ENCODE measurements at places on chromosomes 2 and 18.

DNA sequence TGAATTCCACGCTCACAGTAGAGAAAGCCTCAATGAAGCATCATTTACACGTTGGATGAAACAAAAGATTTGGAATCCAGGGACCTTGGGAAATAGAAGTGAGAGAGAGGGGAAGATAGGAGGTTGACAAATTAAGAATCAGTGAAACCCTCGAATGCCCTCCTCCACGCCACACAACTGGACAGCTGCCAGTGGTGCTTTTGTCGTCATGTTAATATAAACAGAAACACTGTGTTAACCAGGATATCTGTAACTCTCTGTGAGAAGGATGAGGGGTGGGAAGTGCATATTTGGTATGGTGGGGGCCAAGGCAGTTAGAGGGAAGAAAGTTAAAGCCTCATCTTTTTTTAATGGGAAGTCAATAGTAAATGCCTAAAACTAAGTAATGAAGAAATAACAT, 108.7 kb downstream of the GFPT1 start:
- no peak for DNase-seq

GRCh38 chr2:7243276-7243675, 326.1 kb downstream of the RNF144A start:
- DNase-seq = no peak

DNA sequence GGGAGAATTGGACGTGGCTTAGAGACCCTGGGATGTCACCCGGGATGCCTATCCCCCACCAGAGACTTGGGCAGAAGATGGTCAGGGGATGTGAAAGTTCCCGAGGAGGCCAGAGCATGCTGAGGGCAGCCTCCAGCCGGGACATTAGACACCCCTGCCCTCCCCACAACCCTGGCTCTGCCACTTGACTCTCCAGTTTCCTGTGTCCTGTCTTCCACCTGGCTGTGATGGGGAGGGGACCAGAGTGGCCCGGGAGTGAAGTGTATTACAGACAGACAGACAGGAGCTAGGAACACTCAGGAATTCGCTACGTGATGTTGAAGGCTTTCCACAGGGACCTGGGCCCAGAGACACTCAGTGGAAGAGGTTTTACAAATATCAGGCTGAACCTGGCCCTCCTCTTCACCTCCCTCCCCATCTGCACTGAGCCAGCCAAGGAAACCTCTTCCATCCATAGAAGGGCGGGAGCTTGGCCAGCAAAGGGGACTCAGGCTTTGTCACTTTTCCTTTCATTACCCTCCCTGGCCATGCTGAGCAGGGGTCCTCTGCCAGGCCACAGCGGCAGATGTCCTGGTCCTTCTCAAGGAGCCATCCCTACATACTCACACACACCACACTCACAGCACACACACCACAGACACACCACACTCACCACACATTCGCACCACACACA, 60.7 kb downstream of the SDC1 start:
- no peak for DNase-seq

DNA sequence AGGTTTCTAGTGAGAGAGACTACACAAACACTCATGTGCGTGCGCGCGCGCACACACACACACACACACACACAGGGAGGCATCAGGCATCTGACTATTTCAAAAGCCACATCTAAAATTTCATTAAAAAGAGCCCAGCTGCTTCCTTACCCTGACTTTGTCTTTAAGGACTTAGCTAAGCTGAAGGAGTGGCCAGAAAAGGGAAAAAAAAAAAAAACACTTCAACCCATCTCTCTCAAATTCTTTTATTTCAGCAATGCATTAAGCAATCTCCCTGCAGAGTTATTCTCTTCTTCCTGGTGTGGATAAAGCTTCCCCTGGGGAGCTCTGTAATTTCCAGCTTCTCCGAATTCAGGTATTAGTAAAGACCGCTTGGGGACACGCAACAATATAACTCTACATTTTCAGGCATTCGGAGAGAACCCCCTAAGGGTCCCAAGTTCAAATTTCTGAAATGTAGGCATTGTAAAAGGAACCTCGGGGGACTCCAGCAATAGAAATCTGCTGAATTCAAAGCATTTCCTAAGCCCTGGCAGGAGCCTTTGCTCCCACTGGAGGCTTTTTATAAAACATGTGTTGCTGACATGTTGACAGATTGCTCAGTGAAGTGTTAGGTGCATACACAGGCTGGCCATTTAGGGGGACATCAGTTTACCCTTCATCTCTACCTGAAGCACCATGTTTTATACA, 67.0 kb downstream of the ZNF521 start:
- DNase-seq = no peak

DNA sequence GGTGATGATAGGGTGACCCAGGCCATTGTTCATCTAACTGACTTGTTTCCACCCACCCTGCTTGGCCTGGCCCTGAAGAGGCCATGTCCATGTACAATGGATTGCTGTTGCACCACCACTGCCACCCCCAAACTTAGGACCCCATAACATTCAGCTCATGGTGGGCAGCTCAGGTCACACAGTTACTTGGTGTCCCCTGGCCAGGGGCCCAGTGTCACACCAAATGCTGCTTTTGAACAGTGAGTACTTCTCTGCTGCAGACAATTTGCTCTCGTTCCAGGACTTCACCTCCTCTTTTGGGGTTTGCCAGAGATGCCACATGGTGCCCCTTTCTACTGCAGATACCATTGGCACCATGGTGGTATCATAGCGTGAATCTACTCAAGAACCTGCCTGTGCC, 11.7 kb downstream of the MAB21L4 start:
- DNase-seq = no peak

DNA sequence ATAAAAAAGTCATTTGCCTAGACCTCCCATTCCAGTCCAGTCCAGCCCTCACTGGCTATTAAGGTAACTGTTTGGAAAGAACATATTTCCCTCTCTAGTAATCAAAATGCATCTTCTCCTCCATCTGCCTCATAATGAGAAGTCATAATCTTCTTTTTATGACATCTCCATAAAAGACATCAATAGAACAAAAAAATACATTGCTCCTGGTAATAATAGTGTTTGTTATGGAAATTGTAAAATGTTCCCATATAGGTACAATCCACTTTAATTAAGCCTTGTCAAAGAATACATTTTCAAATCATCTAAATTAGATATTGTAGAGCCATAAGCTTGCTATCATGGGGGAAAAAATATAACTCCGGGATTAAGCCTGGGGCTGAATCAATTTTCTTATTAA, 461.6 kb downstream of the LRATD1 start:
- DNase-seq = no peak

DNA sequence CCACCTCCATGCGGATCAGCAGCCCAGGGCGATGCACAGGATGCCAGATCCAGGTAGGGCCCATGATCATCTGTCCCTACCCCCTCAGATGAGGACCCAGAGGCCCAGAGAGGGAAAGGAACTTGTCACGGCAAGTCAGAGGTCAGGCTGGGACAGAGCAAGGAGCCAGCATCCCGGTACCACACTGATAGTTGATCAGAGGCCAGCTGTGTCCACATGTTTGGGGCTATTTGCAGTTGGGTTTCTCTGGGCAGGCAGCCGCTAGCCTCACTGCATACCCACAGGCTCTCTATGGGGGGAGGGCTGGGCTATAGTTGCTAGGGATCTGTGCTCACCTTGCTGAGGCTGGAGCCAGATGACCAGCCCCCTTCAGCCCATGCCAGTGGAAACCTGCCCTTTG, 9.6 kb downstream of the GAREM2 start:
- DNase-seq = no peak

DNA sequence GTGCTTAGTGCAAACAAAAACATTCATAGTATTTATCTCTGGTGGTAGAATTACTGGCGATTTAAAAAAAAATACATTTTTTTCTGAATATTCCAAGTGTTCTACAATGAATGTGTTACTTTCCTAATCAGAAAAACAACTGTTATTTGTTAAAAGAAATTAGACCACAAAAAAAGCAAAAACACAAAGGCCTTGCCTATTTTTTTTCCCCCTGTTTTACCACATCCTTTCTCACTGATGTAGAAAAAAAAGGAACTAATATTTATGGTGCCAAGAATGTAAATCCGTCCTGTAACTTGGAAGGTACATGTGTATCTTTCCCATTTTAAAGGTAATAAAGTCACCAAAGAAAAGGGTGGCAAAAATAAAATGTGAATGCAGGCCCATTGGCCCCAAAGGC, 28.4 kb upstream of the MGAT4A start:
- no peak for DNase-seq

- peak; percentile 6 for DNase-seq
Measured at GRCh38 chr2:20184067-20184938, 40.6 kb downstream of the SDC1 start.

GRCh38 chr2:128280158-128280871, 38.4 kb downstream of the HS6ST1 start:
- DNase-seq = peak; percentile 16

DNA sequence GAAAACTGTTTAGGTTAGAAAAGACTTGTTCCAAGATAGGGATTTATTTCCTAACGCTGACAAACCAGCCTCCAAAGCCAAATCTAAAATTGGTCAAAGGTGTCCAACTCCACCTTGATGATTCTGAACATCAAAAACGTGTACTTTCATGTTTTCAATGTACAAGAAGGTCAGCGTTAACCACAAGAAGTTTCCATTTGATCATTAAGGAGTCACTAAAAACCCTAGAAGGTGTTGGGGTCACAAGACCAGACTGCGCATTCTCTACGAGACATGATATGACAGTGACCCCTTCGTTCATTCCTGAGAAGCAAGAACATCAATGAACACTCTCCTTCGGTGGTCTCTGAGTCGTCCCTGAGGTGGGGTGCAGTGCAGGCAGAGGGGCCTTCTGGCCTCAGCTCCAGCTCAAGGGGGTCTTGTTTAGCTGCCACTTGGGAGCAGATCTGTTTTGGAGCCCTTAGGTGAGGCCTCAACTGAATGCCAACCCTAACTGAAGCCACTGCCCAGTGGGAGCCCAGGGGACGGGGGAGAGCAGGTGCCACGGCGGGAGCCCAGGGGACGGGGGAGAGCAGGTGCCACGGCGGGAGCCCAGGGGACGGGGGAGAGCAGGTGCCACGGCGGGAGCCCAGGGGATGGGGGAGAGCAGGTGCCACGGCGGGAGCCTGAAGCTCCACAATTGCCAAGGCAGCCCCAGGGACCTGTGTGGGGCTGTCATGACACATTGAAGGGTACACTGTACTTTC, 55.2 kb downstream of the PARD6G start:
- DNase-seq = no peak

DNA sequence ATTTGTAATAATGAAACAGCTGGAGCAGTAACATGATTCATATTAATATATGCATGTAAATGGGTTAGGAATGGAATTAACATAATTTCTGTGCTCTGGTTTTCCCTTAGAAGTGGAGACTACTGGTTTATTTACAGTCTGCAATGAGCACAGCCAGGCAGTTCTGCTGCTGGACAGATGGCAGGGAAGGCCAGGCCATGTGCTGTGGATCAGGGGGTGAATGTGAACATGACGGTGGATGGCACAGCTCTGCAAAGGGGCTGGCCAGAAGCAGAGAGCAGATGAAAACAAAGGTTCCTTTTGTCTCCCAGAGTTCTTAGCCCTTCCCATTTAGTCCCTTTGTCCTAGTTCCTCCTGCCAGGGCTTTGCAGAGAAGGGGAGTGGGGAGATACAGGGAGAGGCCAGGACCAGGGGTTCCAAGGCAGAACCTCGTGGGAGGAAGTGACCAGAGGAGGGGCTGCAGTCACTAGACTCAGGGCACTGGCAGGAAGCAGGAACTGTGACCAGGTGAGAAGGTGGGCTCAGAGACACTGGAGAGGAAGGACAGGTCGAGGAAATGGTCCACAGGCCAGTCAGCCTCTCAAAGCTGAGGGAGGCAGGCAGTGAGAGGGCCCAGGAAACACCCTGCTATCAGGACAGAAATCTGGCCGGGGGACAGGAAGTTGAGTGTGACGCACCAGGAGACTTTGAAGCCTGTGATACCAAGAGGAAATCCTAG, 112.9 kb upstream of the ATP8B1 start:
- DNase-seq = peak; percentile 52

GRCh38 chr2:85561280-85562212, at the start of gene GGCX:
TSS of gene GGCX (minus strand) at chr2:85561493. CDS start at chr2:85561428, 65 bp downstream.
- DNase-seq = peak; percentile 96
